Tibial nerve (tissue), 4 donors: ENCODE measurements at places on chromosomes 4 and X.

GRCh38 chr4:33961761-33962160 is 2282.6 kb downstream of the ARAP2 start:
- no peak for DNase-seq

GRCh38 chr4:110516106-110516922 is 40.4 kb downstream of the ENPEP start:
- DNase-seq, result peak; percentile 21

GRCh38 chrX:103954259-103954658 is 8.2 kb upstream of the TMSB15B start:
- DNase-seq, result no peak

DNA sequence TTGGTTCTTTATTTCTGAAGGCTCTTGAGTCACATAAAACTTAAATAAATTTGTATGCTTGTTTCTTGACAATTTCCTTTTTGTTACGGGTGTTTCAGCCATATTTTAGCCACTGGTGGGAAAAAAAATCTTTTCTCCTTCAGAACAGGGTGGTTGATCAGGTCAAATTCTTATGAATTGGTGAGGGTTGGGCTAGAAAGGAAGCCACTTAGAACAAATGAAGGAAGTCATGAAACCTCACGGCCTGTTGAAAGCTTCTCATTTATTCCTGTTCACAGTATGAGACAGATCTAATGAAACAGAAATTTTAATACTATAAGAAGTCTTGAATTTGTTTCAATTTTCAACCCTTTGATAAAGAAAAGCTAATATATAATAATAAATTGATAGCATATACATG is 12.1 kb upstream of the PDLIM5 start:
- DNase-seq, result no peak

DNA sequence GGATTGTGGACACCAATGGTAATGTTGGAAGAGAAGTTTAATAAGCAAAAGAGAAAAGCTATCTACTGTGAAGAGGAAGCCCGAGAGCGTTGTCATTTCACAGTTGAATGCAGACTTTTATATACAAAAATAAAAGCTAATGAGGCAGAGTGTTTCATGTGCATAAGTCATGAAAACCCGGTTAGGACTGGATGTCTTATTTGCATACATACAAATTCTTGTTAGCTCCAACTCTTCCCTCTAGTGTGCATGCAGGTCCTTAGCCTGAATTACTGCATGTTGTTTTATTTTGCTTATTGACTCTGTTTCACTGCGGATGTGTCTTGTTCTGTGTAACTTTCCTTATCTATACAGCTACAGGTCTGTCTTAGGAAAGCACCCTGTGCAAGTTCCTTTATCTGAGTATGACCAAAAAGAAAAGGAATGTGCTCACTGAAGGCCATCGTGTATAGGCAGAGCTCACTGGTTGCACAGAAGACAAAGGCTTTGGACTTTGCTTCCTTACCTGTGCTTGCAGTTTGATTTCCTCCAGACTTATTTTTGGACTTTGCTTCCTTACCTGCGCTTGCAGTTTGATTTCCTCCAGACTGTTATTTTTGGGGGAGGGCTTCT is 25.1 kb upstream of the UGT2B11 start:
- DNase-seq, result no peak

DNA sequence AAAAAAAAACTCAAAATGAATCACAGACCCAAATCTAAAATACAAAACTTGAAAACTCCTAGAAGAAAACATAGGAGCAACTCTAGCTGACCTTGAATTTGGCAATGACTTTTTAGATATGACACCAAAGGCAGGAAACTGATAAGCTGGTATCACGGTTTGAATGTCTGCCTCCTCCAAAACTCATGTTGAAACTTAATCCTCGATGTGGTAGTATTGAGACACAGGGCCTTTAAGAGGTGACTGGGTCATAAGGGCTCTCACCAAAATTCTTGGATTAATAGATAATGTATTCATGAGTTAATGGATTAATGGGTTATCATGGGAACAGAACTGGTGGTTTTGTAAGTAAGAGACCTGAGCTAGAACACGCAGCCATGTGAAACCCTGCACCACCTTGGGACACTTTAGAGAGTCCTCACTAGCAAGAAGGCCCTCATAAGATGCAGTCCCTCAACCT is 40.5 kb downstream of the FRYL start:
- DNase-seq, result no peak

DNA sequence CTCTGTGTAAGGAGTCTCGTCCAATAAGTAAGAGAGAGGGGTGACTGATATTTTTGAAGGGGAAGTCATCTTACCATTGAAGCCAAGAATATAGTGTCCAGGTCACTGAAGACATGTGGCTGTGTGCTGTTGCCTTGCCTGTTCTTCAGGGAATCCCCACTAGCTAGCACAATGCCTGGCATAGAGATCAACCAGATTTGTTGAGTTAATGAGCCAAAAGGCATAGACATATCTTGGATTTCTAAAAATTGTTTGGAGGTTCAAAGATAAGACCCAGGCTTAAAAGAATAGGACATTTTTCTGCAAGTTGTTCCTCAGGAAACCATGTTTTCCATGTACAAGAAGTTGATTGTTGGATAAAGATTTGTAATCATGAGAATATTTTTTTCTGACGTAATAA is 119.3 kb upstream of the DKK2 start:
- DNase-seq, result no peak

- DNase-seq, result no peak
These were observed 162.5 kb downstream of the GASK1B start for GRCh38 chr4:158010361-158010760.

DNA sequence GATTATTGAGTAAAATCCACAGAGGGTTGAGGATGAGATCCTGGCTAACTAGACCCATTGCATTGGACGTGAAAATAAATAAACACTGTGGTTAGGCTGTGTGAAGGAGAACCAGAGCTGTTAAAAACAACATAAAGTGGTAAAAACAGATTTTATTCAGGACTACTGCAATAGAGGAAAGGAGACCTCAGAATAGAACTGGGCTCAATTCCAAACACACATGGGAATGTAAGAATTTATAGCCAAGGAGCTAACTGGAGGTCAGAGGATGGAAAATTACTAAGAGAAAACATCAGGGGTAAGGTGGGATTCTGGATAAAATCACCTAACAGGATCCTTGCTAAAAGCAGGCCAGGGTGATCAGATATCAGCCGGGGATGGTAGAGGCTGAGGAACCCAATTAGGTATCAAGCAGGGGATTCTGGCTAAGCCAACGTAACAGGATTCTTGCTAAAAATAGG is 112.4 kb downstream of the RNF150 start:
- no peak for DNase-seq

DNA sequence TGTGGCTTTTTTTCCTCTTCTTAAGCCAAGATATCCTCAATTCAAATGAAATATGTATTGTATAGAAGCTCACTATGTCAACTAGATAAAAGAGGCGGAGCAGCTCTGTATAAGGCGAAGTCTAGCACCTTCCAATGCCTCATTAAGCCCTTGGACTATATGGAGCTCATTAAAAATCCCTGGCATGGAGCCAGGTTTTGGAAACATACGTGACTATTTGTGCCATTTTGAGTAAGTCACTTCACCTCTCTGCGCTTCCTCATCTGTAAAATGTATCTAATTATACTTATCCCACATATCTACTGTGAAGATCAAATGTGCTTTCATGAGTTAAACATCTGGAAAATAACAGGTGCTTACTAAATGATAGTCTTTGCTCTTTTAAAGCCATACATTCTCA is 57.2 kb downstream of the YIPF6 start:
- DNase-seq, result no peak

- no peak for DNase-seq
These were observed 3.4 kb downstream of the TEX13B start for GRCh38 chrX:107978707-107979307.

DNA sequence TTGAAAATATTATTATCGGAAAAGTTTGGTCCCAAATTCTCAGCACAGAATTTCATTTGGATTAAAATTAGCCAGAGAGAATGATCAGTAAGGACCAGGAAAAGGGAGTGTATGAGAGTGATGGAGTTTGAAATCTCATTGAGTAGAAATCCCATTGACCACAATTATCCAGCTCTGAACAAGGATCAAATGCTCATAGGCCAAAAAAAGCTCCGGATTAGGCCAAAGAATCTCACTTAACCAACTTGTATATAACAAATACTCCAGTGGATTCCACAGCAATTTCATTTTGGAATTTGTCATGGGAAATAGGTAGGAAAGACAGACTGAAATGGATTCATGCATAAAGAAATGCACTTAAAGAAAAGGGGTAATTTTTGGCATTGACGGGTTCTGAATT is 83.9 kb upstream of the SORBS2 start:
- DNase-seq, result no peak

GRCh38 chr4:7310451-7310850 is 118.1 kb downstream of the SORCS2 start:
- DNase-seq, result no peak

- DNase-seq, result no peak
These were observed 165.1 kb upstream of the POF1B start for GRCh38 chrX:85544609-85545008.

DNA sequence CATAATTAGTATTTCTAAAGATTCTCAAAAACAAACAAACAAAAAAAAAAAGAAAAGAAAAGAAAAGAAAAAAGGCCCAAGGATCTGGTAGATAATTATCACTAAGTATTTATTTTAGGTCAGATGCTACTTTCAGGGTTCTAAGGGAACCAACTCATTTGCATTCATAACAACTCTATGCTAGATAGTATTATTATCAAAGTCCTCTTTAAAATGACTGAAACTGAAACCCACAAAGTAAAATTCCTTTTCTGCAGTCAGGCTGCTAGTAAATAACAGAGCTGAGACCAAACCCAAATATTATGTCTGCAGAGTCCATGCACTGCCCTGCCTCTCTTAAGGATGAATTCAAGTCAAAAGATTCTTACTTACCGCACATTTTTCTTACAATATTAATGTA is 38.3 kb upstream of the MAPK10 start:
- DNase-seq, result no peak

GRCh38 chrX:44401151-44401550 is 57.7 kb upstream of the EFHC2 start:
- no peak for DNase-seq
